A673 (cell line): ENCODE measurements at places on chromosomes 12 and 14.
A peak's percentile ranks its signal among the peaks of the same experiment; 100 is the strongest.

GRCh38 chr12:94384030-94384429, 75.6 kb downstream of the CEP83 start:
- DNase-seq = no peak

DNA sequence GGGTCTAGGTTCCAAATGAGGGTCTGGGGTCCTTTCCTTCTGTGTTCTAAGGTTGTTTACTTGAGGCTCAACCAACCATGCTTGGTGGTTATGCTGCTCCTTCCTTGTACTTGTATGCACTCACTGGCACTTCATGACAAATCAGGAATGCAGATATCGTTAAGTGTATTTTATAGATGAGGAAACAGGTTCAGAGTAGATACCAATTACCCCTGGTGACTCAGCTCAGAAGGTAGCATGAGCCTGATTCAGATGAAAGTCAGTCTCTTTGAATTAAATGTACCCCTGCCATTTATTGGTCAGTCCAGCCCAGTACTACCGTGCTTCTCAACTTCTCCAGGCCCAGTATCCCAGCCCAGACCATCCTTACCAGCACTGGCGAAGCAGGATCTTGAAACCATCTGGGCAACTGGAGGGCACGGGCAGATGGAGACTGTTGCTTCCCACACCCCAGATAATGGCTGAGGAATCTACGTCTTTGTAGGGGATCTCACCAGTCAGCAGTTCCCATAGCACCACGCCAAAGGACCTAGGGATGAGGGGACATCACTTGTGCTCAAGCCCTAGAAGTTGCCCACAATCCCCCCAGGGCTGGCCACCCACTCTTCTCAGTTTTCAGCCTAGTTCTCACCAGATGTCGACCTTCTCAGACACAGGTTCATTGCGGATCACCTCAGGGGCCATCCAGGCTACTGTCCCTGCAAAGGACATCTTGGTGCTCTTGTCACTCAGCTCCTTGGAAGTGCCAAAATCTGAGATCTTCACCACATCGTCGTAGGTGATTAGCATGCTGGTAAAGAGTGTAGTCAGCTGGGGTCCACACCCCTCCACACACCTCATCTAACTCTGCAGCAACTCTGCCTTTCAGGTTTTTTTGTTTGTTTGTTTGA, 14.3 kb downstream of the MAP3K12 start:
- no peak for DNase-seq

- no peak for DNase-seq
Measured at GRCh38 chr12:88752183-88752582, 171.9 kb upstream of the KITLG start.

DNA sequence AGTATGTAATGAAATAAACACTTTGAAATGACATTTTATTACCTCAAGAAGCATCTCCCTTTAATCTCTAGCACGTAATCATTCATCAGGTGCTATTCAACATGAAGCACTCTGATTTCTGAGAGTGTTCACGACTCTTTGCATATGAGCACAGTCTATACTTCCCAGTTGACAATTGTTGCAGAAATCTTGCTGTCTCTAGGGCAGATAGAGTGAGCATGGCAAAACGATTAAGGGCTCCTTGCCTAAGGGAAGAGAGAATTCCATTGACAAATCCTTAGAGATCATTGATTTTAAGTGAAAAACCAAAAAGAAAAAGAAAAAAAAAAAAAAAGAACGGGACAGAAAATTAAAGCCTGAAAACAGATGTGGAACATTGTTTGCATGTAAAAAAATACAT, 107.6 kb downstream of the C12orf50 start:
- no peak for DNase-seq

DNA sequence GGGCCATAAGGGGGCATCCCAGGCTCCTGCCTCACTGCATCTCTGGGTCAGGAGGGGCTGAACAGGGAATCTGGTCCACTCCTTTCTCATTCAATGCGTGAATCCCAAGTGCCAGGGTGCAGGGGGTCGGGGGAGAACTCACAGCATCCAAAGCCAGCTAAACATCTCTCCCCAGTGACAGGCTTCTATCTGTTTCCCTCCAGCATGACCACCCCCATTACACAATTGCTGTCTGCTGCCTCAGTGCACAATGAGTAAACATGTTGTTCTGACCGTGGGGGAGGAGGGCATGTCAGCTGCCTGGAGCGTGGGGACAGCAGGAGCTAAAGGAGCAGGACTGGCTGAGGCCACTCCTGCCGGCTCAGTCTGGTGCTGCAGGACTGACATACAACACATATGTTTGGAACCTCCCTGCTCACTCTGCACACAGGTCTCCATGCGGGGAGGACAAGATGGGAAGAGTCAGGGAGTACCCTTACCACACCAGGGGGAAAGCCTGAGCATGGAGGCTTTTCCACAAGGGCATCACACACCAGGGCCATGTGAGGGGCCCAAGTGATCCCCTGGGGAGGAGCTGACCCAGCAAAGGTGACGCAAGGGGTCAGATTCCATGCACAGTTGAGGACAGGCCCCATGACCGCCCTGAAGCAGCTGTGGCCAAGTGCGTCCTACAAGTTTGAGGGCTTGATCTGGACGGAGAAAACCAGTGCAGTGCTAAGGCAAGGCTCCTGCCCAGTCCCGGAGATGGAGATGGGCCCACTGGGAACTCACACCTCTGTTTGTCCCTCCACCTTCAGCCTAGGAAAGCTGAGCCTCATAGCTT, 1.4 kb downstream of the TNS2 start:
- no peak for DNase-seq

DNA sequence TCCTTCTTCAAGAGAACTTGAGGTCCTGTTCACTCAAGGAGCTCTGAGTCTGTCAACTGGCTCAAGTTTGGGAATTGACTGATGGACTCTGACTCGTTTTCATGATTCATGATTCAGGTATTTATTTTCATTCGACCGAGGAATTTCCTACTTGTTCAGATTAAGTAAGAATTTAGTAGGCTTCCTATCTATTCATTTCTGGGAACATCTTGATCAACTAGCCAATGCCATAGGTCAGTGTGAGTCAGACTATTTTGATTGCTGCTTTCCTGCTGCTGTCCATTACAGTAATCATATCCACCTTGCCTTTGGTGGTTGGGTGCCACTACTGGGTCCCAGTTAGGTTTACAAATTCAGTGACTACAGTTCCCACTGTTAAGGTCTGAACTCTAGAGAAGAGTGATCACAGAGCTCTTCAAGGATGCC, 6.1 kb downstream of the FAM186A start:
- no peak for DNase-seq

DNA sequence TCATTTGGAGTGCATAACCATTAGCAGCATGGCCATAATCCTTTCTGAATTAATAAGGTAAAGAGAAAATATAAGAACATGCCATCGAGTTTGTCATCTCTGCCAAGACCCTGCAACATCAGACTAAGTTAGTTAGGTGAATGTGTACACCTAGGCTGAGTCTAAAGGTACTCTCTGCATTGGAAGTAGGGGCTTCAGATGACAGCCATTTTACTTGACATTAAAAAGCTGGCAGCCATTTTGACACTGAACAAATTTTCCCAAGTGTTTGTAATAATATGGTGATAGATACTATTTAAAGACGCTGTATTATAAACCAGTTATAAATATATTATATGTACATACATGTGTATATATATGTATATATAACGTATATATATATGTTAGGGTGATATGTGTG, 79.0 kb downstream of the SUDS3 start:
- DNase-seq = no peak

- DNase-seq = no peak
Measured at GRCh38 chr14:103349982-103350381, 15.9 kb downstream of the EIF5 start.

DNA sequence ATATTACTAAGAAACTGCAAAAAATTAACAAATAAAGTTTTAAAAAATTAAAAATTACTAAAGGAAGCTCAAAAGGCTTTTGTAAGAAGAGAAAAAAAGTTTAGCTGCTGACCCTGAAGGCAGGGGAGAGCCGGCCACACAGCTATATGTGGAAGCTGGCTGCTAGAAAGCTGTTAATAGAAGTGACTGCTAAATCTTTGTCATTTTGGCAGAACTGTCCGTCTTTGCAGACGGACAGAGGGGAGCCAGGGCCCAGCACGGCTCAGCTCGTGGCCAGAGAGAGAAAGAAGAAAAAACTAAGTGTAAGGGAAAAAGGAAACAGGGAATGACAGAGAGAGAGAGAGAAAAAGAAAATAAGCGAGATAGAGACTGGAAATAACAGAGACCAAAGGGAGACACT, 27.9 kb downstream of the PRMT8 start:
- DNase-seq = no peak

DNA sequence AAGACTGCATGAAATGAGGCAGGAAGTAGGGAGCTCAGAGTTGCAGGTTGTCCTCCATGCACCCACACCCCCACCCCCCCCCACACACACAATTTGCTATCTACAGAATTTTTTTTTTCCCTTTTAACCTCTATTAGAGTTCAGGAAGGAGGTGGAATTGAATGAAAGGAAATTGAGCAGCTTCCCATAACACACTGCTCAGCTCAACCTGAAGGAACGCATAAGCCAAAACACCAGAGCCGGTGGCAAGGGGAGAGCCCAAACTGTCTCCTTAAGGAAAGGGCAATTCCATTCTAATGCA, 74.1 kb downstream of the NUAK1 start:
- DNase-seq = no peak

DNA sequence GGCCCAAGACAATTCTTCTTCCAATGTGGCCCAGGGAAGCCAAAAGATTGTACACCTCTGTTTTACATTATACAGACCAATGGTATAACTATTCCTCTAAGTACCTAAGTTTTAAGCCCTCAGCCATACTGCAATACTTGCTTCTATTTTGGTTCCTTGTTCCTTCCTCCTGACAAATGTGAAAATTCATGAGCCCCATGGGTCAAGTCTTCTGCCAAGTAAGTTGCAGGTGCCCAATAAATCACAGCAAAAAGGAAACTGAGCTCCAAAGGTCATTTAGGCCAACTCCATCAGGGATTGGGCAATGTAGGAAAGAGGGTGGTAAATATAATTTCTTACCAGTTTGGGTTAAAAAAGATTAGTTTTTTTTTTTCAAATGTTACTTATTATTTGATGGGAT, 57.7 kb upstream of the NPFF start:
- DNase-seq = no peak

- no peak for DNase-seq
Measured at GRCh38 chr12:49342914-49343731, 3.6 kb upstream of the DNAJC22 start.

DNA sequence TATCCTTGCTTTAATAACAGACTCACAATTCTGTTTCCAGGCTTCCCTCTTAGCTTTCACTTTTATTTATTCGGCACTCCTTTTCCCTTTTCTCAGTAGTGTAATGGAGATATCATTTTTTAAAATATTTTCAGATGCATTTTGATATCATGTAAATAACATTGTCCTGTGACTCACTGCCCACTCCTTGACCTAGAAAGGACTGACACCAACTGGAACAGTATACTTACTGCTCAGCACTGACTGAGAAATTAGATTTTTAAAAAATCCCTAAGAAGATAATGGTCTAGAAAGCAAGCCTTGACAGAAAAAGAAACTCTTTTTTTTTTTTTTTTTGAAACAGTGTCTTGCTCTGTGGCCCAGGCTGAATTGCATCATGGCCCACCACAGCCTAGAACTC, 118.0 kb upstream of the FSCB start:
- no peak for DNase-seq

- DNase-seq = no peak
Measured at GRCh38 chr12:123873793-123874192, 98.8 kb downstream of the CCDC92 start.

DNA sequence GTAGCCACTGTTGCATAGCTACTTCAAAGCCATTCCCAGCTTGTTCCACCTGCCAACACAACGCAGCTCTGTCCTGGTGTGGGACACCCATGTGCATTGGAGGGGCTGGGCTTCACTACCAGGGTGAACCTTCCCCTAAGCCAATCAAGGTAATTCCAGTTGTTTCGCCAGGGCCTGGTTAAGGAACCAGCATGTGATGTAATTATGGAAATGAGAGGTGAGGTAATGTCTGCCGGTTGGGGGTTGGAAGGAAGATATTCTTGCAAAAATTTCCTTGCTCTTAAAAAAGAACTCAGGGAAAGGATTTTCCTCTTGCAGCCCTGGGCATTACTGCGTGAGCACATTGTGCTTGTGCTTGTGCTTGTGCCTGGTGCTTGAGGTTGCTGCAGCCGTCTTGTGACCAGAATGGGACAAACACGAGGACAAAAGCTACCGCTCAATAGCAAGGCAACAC, 14.9 kb downstream of the TUBA1C start:
- peak; percentile 52 for DNase-seq

- DNase-seq = no peak
Measured at GRCh38 chr12:94839347-94839746, 164.2 kb downstream of the NDUFA12 start.

DNA sequence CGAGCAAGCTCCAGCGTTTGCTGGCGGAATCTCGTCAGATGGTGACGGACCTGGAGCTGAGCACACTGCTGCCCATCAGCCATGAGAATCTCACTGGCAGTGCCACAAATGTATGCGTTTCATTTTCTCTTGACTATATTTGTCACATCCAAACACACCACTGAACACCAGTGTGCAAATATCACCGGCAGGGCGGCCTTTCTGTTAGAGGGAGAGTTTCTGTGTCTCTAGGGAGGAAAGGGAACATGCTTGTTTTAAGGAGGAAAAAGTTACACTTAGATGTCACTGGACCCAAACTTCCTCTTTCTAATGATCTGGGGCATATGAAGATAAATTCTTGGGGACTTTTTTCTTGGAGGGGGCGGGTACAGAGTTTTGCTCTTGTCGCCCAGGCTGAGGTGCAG, 21.9 kb upstream of the HIP1R start:
- DNase-seq = no peak

DNA sequence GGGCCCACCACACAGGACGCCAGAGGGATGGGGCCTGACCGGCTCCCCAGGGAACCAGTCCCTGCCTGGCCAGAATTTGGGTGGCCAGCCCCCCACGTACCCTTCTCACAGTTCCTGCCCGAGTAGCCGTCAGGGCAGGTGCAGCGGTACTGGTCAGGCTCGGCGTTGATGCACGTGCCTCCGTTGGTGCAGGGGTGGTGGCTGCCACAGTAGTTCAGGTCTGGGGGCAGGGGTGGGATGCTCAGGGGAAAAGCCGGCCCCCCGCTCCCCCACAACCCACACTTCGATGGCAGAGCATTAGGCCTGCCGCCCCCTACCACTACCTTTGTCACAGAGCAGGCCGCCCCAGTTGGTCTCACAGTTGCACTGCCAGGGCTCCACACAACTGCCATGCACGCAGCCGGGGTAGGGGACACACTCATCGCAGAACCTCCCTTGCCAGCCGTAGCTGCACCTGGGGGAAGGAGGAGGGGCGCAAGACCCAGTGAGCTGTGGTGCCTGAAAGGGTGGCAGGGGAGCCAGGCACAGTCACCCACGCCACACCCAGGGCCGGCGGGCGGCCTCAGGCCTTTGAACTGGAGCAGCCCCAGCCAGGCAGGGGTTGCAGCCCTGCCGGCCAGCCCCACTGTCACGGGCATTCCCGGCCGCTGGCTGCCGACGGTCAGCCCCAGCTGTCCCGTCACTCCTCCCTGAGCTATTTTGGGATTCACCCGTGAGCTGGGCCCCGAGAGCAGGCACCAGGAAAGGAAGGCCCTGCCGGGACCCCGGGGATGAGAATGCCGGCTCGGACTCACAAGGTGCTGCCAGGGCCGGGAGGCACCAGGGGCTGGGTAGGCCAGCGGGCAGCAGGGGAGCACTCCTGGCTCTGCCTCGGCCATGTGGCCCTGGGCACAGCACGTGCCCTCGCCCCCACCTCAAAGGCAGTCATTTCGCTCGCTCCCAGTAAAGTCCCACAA, 16.5 kb downstream of the JAG2 start:
- DNase-seq = no peak
